Stimulated activated CD8-positive, alpha-beta memory T cell treated with anti-CD3 and anti-CD28 coated beads, Interleukin-15, amount 100 ng/mL, for 24 hours (primary cell): ENCODE measurements at places on chromosomes 12 and 14.

GRCh38 chr14:60622210-60622916 is 26.9 kb downstream of the SIX1 start:
- no peak for DNase-seq

DNA sequence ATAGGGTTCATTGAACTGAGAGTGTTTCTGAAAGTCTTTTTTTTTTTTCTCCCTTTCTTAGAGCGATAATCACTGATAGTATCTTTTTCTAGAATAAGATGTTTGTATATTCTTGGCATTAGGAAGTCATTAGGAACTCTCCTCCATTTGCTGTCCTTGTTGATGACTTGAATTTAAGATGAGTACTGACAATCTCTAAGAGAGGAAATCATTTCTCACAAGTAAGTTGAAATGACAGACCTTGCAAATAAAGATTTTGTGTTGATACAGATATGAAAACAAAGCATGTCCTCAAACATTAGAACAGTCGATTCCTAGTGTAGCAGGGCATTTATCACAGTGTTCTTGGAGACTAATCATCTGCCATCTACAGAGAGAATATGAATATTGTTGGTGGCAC is 458.4 kb upstream of the SYT1 start:
- DNase-seq, result no peak

GRCh38 chr14:22432348-22432976 is 156.6 kb downstream of the DAD1 start:
- DNase-seq, result no peak

DNA sequence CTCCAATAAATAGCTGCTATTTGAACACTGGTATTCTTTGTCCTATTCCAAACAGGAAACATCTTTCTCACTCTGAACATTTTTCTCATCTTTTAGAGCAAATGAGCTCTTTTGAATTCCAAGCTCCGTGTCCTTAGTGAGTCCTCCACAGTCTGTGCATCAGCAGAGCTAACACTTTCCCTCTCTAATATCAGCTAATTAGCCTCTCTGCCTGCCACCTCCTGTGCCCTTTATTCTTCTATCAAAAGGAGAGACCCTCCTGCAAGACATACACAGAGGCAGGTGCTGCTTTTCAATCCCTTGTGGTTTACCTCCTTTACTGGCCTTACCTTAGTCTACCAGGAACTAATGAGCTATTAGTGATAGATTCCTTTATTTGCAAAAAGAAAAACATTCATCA is 178.5 kb downstream of the SLC35F4 start:
- no peak for DNase-seq

GRCh38 chr12:101490286-101490920 is 15.3 kb downstream of the SPIC start:
- no peak for DNase-seq

- no peak for DNase-seq
Observed at GRCh38 chr12:43551279-43551970, 578 bp downstream of the ADAMTS20 start.

GRCh38 chr12:71008616-71009015 is 88.1 kb upstream of the PTPRR start:
- no peak for DNase-seq
